D341Med (cell line): ENCODE measurements at places on chromosomes 5 and 9.

- DNase-seq = no peak
These were observed 58.7 kb downstream of the NSUN2 start for GRCh38 chr5:6574111-6574510.

GRCh38 chr5:44002381-44002901 lies 386.8 kb downstream of the FGF10 start:
- DNase-seq = no peak

DNA sequence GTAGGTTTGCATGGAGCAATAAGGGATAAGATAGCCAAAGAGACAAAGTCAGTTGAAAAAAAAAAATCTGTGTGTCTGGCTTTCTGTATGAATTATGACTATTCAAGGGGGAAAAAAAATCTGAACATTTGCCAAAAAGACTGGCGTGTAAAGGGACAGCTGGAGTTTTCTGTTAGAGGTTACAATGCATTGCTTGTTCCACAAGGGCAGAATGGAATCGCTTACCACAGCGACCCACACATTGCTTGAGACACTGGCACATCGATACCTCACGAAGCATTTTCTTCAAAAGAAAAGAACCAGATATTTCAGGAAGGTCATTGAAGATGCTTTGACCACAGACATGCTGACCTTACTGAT lies 327.8 kb downstream of the TMEM167A start:
- no peak for DNase-seq

GRCh38 chr9:134775081-134775951 lies 105.3 kb upstream of the FCN2 start:
- no peak for DNase-seq

- DNase-seq = no peak
These were observed 15.0 kb upstream of the PTBP3 start for GRCh38 chr9:112348257-112349007.

- DNase-seq = no peak
These were observed 155.4 kb downstream of the RGS3 start for GRCh38 chr9:113618836-113619490.

DNA sequence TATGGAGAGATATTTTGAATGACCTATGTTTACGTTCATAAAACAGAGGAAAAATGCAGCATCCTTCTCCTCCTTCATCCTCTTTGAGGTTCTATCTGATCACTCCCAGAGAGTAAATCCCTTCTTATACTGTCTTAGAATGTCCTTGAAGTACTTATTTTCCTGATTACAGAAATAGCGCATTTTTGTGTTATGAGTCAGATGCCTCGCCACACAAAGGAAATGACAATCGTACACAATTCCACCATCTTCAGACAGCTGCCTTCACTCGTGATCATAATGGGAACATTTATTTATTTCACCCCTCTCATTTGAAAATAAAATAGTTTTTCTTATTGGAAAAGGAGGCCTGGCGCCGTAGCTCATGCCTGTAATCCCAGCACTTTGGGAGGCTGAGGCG lies 2.4 kb upstream of the GLT6D1 start:
- no peak for DNase-seq

DNA sequence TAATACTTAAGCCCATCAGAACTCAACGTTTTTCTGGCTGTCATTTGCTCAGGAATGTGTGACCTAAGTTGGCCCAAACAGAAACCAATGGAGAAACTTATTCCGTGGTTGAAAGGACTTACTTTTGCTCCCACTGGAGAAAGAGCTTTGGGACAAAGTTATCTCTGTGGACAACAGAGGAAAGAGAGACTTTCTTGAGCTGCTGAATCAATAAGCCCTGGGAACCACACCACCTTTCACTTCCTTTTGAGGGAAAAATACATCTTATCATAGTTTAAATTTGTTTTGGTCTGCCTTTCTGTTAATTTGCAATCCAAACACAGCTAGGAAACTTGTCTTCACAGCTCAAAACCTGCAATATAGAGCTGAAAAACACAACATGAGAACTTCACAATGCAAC lies 62.8 kb upstream of the VCAN start:
- DNase-seq = no peak

GRCh38 chr9:25261445-25261844 lies 416.8 kb downstream of the TUSC1 start:
- no peak for DNase-seq

GRCh38 chr5:141713616-141714309 lies 31.7 kb upstream of the ARAP3 start:
- no peak for DNase-seq

DNA sequence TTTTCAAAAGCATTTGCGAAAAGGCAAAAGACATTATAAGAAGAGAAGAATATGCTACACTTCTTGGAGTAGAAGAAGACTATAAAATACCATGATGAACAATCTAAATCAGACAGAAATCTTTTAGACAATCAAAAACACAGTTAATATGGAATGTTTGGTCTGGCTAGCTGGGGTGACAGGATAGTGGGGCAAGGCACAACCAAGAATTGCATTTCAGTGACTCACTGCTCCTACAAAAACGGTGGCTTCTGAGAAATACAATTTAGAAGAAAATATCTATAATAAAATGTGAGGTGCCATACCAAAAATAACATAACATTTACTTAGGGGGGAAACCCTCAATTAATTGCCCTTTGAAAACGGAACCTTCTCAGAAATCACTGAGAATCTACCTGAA lies 363.4 kb downstream of the NPR3 start:
- no peak for DNase-seq

GRCh38 chr5:178372142-178372571 lies 139.6 kb upstream of the PHYKPL start:
- DNase-seq = no peak

- DNase-seq = no peak
These were observed 59.0 kb upstream of the KLF4 start for GRCh38 chr9:107548298-107549142.

DNA sequence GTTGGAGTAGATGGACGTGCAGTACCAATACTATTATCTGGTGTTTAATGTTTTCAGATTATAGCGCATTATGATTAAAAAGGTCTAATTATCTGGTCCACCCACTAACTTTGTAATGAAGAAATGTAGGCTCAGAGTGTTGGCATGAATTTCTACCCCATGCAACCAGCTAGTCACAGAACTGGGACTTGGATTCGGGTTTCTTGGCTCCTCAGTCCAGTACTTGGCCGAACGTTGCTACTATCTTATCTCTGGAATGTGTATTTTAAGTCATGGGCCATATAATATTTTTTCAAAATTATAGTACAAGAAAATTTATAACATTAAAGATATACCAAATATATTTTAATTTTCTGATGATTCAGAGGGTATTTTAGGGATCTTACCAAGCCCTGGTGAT lies 657.5 kb upstream of the DMAC1 start:
- no peak for DNase-seq

- DNase-seq = no peak
These were observed 14.7 kb downstream of the IGIP start for GRCh38 chr5:140140435-140140834.

GRCh38 chr5:152844713-152845112 lies 439.6 kb upstream of the NMUR2 start:
- no peak for DNase-seq

DNA sequence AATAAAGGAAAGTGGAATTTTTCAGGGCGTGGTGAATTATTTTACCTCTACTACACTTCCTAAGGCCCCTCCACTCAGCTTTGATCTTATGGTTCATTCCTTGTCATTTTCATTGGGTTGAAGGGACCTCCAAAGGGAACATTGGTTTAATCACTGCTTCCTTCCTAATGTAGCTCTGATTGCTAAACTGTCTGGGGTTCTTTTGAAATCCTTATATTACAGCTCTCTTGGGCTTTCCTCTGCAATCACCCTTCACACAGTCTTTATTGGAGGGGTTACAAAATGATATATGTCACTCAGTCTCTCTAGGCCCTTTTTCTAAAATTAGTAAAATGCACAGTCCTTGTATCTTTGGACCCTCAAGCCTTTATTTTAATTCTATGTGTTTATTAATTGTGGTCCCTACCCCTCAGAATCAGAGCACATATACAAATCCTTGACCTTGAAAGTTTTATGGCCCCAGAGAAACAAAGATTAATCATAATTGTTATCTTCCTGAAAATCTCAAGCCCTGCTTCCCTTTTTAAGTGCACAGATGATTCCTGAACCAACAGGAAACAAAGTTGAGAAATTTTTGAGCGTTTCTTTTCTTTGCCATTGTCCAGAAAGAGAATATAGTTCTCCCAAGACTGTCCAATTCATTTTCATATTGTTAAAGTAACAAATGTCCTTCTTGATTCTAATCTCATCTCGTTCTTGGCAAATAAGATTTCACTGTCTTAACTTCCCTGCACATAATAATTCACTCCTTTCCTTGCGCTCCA lies 330.0 kb downstream of the ARRDC3 start:
- DNase-seq = no peak

GRCh38 chr9:109799141-109799540 lies 19.1 kb downstream of the PALM2AKAP2 start:
- no peak for DNase-seq

DNA sequence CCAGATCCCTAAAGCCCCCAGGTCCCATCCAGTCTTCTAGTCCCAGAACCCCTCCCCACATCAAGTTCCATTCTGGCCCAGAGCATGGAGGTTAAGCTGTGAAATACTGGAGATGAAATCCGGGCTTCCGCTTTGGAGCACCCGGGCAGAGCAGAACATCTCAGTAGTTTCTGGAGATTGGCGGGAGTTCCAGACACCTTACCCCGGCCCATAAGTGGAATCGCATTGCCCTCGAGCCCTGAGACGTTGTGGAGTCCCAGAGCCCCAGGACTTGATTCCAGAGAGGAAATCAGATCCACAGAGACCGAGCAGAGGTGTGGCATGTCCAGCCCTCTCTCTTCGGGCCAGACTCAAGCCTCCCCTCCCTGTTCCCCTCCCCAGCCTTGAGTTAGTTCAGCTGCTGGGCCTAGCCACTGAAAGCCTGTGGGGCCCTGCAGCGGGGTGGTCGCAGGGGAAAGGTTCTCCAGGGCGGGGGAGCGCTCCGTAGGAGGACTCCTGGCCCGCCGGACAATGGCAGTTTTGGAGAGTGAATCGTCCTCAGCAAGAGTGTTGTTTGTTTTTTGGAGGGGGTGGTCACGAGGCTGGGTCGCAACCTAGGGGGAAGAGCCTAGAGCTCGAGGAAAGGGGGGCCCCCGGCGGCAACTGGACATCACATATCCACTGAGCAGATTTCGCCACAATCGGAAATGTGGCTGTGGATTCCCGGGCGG lies 1.0 kb upstream of the PAX5 start:
- DNase-seq = no peak

DNA sequence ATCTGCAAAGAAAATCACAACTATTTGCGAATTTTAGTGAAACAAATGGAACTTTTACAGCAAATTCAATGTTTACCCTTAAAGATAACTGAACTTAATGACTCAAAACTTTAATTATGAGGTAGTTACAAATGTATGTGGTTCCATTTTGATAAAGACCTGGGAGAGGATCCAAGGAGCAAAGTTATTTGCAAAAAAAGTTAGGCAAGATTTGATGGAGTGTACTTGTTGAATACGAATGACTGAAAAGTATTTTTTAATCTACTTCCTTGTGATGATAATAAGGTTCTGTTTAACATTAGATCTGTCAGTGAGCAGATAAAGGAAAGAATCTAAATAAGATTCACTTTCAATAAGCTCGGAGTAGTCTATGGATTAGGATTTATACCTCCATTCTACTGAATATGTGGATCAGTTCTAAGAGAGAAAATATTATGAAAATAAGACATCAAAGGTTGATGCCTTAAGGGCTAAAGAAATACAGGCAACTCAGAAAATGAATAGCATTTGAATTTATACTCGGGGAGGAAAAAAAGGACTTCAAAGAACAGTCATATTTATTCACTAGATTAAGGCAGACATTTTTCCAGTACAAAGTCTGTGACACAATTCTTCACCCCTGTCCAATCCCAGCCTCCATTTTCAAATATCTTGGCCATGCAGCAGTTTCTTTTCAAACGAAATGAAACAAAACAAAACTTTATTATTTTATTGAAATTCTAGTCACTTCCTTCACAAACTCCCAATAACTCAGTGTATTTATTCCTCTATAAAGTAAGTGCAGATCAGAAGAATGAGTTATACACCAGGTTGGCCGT lies 199.8 kb downstream of the PDE4D start:
- DNase-seq = no peak

DNA sequence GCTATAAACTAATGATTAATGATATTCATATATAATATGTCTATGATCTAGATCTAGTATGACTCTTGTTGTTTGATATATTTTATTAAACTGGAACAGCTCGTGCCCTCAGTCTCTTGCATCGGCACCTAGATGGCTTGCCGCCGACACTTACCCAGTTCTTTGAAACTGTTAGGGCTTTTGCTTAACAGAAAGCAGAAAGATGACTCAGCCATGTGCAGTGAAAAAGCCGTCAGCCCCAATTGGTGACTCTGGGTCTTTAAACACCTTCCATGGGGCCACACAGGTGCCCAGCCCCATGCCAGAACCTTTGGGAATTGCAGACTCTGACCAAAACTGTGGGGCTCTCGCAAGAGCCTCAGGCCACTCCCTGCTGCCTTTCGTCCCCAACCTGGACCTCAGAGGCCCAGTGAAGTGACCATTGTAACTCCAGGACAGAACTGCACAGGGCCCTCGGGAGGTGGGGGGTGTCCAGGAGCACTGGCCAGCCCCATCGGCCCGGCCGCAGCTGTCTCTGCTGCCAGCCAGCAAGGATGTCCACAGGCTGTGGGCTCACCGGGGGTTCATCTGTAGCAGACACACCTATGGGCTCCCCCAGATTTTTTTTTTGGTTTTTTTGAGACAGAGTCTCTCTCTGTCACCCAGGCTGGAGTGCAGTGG lies 7.8 kb downstream of the LCN10 start:
- DNase-seq = no peak

DNA sequence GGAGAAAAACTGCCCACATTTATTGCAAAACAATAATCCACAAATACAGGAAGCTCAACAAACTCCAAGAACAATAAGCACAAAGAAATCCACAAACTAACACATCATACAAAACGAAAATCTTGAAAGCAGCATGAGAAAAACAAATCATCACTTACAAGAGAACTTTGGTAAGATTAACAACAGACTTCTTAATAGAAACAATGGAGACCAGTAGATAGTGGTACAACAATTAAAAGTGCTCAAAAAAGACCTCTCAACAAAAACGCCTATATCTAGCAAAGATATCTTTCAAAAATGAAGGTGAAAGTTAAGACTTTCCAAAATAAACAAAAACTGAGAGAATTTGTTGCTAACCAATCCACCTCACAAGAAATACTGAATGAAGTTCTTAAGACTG lies 38.4 kb downstream of the CDKL3 start:
- no peak for DNase-seq

- DNase-seq = no peak
These were observed 84.7 kb upstream of the IRX2 start for GRCh38 chr5:2836133-2836532.

- DNase-seq = no peak
These were observed 823 bp upstream of the PRDM6 start for GRCh38 chr5:123088031-123088805.

- no peak for DNase-seq
These were observed 32.2 kb downstream of the EXD3 start for GRCh38 chr9:137390553-137391410.

GRCh38 chr5:61084658-61085057 lies 77.6 kb downstream of the SMIM15 start:
- DNase-seq = no peak

- DNase-seq = no peak
These were observed 662.2 kb upstream of the ZNF608 start for GRCh38 chr5:125408448-125409233.
